ENCODE measurements at places on chromosomes 3 and 15.

DNA sequence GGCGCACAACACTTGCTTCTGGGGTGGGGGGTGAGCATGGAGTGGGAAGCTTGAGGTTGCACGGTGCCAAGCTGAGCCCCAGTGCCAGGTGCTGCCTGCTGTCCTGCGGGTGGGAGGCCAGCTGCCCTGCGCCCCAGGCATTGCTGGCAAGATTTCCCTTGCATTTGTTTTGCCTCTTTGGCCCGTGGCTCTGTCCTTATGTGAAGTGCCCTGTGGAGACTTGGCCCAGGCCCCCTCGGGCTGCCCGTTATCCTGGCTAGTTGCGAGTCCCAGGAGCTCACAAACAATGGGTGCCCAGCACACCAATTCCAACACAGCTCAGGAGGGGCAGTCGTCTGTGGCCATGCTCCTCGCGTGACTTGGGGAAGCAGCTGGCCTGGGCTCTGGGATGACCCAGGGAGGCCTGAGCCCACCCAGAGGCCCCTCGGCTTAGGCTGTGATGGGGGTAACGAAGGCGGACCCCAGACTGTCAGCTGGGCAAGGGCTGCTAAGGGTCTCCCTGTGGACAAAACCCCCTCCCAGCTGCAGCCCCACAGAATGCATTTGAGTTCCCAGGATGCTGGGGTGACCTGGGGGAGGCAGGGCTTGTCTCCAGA is 5.9 kb downstream of the C3orf22 start:
- DNase-seq, result no peak

- no peak for DNase-seq
Observed at GRCh38 chr3:127013758-127014535, 31.0 kb downstream of the PLXNA1 start.

DNA sequence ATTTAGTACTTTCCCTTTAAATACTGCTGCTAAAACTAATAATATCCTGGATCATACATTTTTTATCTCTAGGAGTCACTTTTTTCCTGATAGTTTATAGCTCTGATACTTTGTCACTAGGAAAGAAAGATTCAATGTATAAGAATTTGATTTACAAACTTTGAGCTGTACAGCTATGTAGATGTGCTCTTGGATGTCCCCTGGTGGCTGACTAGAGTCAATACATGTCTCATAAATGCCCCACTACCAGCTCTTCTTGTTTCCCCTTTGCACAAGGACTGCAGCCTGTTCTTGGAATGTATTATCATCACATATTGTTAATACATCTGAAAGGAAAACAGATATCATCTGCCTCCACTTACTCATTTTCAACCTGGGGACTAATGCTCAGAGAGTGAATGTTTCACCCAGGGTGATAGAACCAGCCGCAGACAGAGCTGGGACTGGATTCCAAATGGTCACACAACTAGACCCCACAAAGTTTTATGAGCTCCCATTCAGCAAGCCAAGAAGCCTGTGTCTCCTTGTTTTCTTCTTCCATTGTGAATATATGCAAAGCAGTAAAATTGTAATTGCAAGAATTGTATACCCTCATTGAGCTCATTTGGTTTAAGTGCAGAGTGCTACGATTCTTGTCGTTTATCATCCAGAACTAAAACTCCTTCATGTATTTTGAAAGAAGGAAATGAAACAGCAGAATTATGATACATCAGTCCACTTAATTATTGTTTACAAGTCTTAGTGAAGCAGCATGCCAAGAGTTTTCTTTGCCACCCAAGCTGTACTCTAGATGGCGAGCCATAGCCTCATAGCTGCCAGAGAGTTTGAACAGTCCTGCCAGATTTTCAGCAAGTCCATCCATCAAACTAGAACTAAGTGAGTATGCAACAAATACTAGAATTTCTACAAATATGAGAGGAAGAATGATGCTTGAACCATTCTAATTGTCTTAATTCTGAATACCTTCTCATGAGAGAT is 261.6 kb upstream of the LMCD1 start:
- DNase-seq, result no peak

DNA sequence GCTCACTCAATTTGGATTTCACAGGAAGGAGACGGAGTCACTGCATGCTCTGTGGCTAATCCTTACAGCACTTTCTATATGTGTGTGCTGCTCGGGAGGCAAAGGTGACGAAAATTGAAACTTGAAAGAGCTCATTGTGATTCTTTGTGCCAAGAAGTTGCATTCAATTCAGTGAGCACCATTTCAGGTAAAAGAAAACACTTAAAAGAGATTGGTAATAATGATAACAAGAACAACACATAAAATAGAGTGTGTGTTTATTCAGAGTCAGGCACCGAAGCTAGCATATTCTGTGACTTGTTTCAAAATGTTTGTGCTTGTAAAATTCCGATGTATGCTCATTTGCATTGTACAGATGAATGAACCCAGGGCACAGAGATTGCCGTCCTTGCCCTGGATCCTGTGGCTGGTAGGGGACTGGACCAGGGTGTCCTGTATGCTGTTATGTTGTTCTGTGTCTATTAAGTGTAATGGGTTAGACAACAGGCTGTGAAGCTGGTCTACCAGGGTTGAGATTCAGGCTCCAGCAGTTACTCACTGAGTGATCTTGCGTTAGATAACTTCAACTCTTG is 193.3 kb upstream of the PROK2 start:
- DNase-seq, result no peak

DNA sequence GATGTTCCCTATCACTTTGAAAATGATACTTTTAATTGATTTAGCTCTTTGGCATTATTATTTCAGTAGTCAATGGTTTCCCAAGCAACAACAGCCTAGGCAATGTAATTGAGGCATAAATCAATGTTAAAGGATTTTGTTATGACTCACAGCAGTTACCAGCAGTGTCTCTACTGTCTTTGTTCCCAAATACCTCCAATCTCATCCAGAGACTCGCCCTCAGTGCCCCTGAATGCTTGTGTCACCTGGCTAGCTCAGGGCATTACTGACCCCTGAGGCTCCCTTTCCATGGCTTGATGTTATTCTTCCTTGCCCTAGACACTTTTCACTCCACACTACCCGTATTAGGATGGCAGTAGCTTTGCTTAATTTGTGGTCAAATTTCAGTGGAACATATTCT is 227.2 kb downstream of the SQOR start:
- DNase-seq, result no peak

DNA sequence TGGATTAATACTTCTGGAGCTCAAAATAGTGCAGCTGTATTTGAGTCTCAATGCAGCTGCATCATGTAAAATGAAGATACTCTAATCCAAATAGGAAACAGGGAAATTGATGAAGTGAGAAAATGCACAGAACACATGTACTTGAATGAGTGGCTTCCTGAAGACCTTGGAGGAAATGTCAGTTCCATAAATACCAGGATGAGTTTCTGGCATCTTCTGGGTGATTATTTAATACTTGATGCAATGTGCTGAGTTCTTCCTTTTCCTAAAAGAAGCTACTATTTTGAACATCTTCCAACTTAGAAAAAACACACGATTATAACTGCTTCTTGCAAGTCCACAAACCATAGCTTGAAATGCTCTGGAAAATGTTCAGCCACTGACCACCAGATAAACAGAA is 162.8 kb downstream of the SLC9A9 start:
- DNase-seq, result no peak

DNA sequence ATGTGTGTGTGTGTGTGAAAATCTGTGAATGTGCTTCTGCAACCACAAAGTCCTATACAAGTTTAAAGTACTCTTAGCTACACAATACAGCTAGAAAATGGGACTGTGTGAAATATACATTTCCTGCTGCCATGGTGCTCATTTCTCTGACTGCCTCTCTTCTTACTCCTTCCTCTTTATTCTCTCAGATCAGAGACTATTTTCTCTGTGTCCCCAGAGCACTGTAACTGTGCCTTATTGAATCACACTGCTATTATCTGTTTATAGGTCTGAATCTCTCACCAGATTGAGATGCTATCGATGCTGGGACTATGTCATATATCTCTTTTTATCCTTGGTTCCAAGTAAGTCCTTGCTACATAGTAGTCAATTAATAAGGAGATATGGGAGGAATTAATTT is 217.9 kb upstream of the SLCO3A1 start:
- no peak for DNase-seq

DNA sequence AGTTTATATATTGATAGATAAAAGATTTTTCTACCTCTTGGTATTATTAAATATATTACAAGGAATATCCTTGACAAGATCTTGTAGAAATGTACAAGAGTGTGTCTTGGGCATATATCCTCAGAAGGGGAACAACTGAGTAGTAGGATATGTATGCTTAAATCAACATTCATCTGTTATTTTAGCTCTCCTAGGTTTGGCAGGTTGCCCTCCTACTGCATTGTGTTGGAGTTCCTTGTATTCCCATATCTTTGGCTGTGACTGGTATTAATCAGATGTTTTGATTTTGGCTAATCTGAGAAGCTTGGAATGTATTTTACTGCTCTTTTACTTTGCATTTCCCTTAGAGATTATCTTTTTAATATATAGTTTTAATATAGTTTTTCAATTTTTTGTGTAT is 4.6 kb downstream of the MYRIP start:
- no peak for DNase-seq

- no peak for DNase-seq
Observed at GRCh38 chr3:32840086-32840841, 22.5 kb downstream of the TRIM71 start.

- DNase-seq, result no peak
Observed at GRCh38 chr3:51928438-51928837, 13.3 kb downstream of the RRP9 start.

Data from activated gamma-delta T cell (primary cell).